Right hindlimb (tissue), 1 donor: ENCODE measurements at places on chromosomes 4 and X.

DNA sequence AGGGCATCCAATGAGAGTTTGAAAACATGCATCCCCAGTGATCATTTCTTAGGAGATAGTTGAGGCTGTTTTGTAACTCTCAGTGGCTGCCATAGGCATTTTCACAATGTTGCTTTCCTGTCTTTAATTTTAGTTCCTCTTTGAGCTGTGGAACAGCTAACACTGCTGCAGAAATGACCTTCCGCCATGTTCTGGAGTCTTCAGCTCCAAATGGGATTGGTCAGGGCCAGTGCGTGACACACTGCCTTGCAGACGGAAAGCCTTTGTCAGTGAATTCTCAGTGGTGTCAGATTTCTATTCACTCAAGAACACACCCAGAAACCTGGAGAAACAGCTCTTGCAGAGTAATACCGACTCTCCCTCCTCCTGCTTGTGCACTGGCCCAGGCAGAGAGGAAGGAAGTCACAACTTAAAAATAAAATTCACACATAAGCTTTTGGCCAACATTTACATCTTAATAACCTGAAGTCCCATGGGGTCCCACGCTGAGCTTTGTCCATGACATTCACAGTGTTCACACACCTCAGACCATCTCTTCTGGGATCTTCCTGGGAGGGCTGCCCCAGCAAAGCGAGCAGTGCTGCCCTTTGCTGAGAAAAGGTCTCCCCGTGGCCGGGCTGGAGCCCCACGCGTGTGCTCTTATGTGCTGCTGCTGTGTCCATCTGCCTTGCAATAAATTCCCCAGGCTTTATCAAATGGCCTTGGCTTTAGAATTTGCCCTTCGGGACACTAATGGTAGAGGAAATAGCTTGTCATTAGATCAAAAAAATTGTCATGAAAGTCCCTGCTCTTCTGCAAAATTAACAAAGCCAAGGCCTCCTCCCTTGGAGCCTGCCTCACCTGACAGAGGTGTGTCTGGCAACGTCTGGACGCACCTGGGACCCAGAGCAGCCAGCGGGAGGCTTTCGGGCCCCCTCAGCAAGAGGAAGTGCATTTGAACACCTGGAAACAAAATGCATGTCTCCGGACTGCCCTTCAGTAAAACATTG lies 126.8 kb downstream of the IRF2 start:
- peak; percentile 59 for DNase-seq

- no peak for DNase-seq
These were observed 1.2 kb downstream of the SPCS3 start for GRCh38 chr4:176320976-176321361.

GRCh38 chrX:110462957-110463356 lies 104.3 kb downstream of the RTL9 start:
- no peak for DNase-seq

- DNase-seq, result no peak
These were observed 433 bp downstream of the MMAA start for GRCh38 chr4:145619639-145619996.

DNA sequence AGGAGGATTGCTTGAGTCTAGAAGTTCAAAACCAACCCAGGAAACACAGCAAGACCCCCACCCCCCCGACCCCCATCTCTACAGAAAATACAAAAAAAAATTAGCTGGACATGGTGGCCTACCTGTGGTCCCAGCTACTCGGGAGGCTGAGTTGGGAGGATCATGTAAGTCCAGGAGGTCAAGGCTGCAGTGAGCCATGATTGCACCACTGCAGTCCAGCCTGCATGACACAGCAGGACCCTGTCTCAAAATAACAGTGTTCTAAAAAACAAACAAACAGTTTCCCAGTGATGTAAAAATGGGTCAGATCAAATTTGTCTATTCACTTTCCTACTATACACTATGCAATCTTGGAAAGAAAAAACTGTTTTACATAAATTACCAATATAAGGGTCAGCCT lies 2.0 kb upstream of the CBR4 start:
- no peak for DNase-seq

DNA sequence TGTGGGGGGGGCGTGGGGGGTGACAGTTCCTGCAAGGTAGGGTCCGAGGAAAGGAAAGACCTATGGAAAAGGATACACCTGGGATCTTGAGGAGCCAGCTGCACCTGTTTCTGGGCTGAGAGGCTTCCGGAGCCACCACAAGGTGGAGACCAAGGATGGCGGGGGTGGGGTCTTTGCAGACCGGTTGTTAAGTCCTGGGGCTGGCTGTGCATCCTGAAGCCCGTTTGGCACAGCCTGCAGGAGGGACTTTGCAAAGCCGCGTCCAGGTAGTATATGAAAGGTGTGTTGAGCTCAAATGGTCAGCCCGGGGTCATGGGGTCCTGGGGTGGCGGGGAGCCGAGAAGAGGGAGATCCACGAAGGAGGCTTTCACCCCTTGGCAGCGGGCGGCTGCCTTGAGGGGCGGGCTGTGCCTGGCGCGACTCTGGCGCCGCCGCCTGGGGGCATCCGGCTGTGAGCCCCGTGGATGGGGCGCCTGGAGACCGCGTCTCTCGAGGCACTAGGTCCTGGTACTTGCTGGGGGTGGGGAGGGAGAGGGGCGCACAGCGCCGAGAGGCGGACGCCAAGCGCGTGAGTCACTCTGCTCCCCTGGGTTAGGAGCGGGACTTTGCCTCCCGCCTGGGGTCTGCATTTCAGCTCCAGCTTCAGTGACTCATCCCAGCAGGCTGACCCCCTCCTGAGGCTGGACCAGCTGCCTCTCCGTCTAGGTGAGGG lies 58.2 kb upstream of the DYNLT3 start:
- DNase-seq, result peak; percentile 16

GRCh38 chrX:95145848-95146490 lies 1472.0 kb downstream of the FAM133A start:
- no peak for DNase-seq

DNA sequence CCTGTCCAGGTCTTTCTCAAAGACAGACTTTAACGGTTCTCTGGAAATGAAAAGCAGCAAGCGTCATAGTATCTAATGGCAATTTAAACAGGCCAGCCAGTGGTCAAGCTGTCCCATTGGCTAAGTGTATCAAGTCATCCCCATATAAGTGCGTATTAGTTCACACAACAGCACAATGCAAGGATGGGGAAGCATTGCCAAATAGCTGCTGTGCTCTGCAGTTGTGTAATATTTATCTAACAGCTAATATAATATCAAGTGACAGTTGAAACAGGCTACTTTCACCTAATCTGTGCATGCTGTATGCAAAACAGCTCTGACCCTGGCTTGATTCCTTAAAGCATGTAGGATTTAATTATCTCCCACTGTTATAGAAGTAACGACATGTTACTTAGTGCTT lies 134.8 kb upstream of the PPARGC1A start:
- no peak for DNase-seq

- no peak for DNase-seq
These were observed 951.1 kb downstream of the FAT4 start for GRCh38 chr4:126265888-126266287.

DNA sequence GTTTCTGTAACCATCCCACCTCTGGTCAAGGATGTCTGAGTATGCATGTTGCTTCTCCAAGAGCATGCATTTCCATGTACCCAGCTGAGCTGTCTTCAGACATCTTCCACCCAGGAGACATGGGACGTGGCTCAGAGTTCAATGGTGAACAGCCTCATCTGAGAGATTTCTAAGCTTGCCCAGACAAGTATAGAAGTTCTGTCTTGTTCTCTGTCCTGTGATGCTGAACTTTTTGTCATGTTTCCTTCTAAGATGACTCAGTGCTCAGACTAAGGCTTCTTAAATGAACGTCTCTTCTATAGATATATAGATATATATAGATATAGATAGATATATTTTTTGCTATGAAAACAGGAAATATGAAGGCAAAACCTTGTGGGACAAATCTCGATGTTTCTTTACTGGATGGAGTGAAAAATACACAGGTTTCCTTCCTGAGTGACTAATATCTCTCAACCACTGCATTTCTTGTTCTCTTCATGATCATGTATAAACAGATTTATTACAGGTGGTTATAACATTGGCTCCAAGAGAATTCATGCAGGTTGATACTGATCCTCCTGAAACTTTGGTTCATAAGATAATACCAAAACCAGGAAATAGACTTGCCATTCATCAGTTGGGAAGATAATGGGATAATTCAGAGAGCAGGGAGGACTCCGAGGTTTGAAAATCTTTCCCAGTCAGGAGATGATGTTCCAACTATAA lies 168.2 kb downstream of the ZNF518B start:
- no peak for DNase-seq

- DNase-seq, result no peak
These were observed 1096.8 kb downstream of the C4orf33 start for GRCh38 chr4:130192787-130193186.

GRCh38 chr4:86974551-86974994 lies 39.8 kb downstream of the AFF1 start:
- DNase-seq, result no peak

DNA sequence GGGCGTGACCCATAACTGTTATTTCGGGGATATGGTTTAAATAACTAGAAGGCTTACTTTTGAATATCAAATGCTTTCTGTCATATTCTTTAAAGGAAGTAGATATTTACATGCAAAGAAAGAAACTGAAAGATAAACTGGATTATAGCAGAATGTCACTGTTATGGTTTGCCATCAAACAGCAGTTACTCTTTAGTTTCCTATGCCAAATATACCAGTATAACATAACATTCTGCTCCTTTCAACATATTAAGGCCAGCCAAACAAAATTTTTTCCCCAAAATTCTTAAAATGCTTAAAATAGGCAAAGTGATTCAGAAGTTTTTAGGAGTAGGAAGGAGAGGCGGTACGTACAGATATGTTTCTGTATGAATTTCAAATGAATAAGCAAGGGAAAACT lies 27.0 kb downstream of the KDM6A start:
- DNase-seq, result no peak
